ENCODE measurements at places on chromosomes 1 and 21.

DNA sequence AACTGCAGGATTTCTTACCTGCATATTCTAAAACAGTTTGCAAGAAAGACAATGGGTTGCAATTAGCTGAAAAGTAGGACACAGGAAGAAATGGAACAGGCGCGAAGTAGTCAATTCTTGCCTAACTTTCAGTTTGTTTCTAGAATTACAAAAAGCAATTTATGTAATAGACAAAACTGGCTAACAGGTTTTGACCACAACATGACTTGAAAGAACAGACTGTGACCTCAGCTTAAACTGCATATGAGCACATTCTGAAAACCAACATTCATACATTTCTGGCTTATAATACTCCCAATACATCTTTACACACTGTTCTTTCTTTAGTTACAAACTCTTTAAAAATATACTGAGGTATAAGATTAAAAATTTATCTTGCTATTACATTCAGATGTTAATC lies 405.9 kb upstream of the B3GALT2 start:
- DNase-seq, result no peak

- no peak for DNase-seq
Measured at GRCh38 chr1:96967311-96967710, 245.7 kb downstream of the PTBP2 start.

GRCh38 chr1:203465948-203466347 lies 9.7 kb upstream of the PRELP start:
- peak; percentile 91 for DNase-seq

GRCh38 chr21:16285605-16286126 lies 555.9 kb downstream of the USP25 start:
- no peak for DNase-seq

GRCh38 chr1:70355920-70356319 lies 1.4 kb upstream of the ANKRD13C start:
- DNase-seq, result no peak

DNA sequence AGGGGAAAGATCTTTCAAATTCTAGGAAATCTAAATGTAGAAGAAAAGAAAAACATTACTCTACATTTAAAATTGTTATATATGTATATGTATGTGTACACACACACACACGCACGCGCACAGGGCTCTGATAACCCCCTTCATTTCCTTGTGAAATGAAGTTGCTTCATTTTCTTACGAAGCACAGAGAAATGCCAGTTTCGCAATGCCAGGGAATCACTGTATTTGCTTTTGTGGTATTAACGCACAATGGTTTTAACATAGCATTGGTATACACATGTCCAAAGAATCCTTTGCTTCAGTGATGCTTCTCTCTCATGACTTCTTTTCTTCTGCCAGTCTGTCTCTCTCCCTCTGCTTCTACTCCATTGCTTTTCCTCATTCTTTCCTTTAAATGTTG lies 8.4 kb upstream of the DDAH1 start:
- DNase-seq, result no peak

- peak; percentile 61 for DNase-seq
Measured at GRCh38 chr1:29332204-29332603, 95.9 kb downstream of the PTPRU start.

DNA sequence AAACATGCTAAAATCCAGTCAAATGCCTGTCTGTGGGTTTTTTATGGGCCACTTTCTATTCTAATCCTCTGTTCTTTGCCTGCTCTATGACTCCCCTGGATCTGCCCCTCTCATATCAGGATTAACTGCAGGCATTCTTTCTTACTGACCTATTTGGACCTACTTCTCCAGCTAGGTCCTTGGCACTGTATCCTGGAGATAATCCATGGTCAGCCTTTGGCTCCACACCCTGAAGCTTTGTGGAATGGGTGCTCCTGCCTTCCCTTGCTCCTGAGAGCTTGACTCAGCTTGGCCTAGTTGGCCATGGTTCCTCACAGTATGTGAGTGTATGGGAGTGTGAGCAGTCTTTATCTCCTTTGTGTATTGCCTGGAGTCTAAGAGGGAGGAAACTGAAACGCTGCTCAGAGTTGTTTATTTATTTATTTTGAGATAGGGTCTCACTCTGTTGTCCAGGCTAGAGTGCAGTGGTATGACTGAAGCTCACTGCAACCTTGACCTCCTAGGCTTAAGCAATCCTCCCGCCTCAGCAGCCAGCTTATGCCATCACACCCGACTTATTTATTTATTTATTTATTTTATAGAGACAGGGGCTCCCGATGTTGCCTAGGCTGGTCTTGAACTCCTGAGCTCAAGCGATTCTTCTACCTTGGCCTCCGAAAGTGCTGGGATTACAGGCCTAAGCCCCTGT lies 28.7 kb upstream of the CDC14A start:
- DNase-seq, result no peak

GRCh38 chr1:12327566-12327965 lies 97.7 kb downstream of the VPS13D start:
- no peak for DNase-seq

- peak; percentile 41 for DNase-seq
Measured at GRCh38 chr1:6025269-6026094, 20.2 kb upstream of the KCNAB2 start.
